ENCODE measurements at places on chromosomes 13 and 19.

GRCh38 chr13:102678339-102679107 lies 16.3 kb downstream of the METTL21C start:
- no peak for DNase-seq

DNA sequence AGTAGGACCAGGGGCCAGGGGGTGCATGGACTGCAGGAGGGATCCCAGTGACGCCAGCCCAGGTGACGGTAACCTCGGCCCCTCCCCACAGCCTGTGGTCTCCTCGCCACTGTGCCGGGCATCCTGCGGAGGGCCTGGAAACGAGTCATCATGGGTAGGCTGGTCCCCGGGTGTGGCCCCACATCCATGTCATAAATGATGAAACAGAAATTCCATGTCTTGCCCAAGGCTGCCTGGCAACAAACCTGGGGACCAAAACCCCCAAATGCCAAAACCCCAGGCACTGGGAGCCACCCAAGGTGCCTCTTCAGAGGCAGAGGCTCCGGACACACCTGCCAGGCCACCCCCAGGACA lies 20.9 kb downstream of the MAP2K2 start:
- DNase-seq, result no peak

- no peak for DNase-seq
Measured at GRCh38 chr13:74102691-74103090, 31.5 kb downstream of the KLF12 start.

- DNase-seq, result peak; percentile 4
Measured at GRCh38 chr13:111429064-111429558, 108.7 kb downstream of the TEX29 start.

DNA sequence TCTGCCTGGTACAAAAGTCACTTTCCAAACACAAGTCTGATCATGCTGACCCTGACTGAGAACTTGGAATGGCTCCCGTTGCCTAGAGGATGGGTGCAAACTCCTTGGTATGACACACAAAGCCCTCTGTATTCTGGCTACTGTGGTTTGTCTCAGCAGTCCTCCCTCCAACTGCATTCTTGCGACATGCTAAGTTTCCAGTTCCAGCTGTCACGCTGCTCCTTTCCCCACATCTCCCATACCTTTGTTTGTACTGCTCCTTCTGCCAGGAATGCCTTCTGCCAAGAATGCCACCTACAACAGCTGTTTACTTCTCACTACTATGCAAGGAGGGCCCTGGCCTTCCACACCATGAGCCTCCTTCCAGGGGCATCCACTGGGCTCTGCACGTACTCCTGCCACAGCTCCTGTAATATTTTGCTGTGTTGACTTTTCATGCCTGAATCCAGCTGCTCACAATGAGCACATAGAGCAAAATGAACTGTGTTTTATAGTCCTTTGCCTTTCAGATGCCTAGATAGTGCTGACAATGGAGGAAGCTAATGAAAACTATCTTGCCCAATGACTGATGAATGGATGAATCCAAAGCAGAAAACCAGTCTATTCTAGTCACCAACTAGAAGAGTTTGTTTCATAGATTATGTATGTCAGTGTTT lies 543.7 kb downstream of the EFNB2 start:
- DNase-seq, result peak; percentile 63

DNA sequence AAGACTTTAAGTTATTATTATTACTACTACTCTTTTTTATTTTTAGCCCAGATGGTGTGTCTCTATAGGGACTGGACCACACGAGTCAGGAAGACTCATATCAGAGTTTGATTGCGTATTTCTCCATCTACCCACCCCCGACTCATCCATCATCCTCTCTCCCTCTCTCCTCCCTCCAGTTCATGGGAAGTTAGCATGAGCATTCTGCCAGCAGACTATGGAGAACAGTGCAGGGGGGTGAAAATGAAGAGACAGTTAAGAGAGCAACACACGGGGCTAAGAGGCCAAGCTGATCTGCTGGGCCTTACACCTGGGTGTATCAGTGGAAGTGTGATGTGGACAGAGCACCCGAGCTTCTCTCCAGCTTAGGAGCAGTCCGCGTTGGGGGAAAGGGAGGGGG lies 95.0 kb downstream of the UQCRFS1 start:
- DNase-seq, result no peak

- no peak for DNase-seq
Measured at GRCh38 chr19:1151917-1152587, 22.0 kb downstream of the SBNO2 start.

DNA sequence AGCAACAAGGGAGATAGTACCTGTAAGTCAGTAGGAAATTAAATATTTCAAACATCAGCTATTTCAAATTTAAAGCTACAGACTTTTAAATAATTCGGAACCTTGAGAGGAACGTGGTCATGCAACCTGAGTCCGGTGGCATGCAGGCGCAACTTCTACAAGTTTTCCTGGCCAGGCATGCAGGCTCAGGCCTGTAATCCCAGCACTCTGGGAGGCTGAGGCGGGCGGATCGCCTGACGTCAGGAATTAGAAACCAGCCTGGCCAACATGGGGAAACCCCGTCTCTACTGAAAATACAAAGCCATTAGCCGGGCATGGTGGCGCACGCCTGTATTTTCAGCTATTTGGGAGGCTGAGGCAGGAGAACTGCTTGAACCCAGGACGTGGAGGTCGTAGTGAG lies 2.2 kb upstream of the ZNF701 start:
- DNase-seq, result no peak

DNA sequence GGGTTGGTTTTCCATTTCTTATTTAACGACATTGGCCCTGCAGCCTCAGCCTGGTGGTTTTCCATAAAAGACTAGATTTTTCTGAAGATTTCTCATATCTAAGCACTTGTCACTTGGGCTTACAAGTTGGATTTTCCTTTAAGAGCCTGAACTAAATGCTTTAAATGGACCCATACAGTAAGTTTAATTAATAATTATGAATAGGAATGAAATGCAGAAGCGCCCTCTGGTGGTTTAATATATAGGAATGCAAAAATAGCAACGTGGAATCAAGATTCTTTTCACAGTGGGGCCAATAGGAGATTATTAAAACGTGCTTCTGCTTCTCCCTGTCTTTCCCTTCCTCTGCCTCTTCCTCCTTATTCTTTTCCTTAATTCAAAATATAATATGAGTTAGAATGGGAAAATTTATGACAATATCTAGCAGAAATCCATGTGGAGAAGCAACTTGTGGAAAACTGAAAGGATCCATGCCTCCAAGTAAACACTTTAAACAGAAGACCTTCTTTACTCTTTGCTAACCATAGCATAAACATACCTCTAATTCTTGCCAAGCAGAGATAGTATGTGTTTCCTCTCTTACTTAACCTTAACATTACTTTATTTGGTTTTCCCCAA lies 324.0 kb downstream of the GPC5 start:
- DNase-seq, result peak; percentile 31

DNA sequence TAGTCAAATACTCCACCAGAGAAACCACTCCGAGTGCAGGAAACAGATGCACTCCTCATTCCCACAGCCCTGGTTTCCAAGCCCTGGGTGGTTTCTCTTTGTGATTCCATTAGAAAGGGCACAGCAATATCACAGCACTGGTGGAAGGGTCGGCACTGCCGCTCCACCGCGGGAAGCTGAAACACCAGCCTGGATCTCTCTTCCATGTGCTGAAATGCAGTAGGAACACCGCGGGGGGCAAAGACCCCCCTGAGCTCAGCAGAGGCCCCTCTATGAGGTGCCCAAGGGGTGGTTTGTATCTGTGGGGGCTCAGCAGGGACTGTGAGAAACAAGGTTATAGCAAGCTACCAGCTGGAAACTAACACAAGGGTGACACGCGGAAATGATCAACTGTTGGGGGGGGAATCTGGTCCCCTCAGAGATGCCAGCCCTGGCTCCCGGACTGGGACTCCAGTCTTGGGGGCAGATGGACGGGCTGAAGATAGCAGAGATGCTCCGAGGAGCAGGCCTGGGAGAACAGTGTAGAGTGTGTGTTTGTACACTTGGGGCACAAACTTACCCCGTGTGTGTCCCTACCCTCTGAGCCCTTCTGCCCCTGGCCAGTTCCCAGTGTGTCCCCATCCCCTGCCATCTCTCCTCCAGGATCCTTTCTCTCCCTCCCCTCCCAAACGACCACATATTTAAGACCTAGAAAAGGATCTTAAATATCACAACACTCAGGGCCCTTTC lies 1.8 kb downstream of the ZFR2 start:
- DNase-seq, result no peak

- DNase-seq, result no peak
Measured at GRCh38 chr13:38073931-38074330, 204.4 kb upstream of the TRPC4 start.

- peak; percentile 45 for DNase-seq
Measured at GRCh38 chr13:28705461-28706083, 13.2 kb downstream of the SLC46A3 start.

- DNase-seq, result peak; percentile 46
Measured at GRCh38 chr13:44471686-44472085, 98.1 kb downstream of the SERP2 start.

DNA sequence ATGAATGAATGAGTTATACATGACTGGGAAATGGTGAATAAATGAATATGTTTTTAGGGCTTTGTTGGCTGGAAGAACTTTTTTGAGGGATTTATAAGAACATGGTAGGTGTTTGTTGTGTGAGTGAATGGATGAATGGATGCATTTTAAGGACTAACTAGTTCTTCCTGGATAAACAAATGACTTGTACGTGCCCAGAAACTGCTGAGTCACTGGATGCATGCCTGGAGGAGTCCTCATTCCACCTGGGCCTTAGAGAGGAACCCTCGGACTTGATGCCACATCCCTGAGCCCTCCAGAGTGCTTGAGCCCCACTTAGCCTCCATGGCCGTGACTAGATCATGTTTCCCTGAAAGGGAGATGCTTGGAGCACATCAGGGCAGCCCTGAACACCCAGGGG lies 153.4 kb downstream of the DPF1 start:
- DNase-seq, result peak; percentile 45

DNA sequence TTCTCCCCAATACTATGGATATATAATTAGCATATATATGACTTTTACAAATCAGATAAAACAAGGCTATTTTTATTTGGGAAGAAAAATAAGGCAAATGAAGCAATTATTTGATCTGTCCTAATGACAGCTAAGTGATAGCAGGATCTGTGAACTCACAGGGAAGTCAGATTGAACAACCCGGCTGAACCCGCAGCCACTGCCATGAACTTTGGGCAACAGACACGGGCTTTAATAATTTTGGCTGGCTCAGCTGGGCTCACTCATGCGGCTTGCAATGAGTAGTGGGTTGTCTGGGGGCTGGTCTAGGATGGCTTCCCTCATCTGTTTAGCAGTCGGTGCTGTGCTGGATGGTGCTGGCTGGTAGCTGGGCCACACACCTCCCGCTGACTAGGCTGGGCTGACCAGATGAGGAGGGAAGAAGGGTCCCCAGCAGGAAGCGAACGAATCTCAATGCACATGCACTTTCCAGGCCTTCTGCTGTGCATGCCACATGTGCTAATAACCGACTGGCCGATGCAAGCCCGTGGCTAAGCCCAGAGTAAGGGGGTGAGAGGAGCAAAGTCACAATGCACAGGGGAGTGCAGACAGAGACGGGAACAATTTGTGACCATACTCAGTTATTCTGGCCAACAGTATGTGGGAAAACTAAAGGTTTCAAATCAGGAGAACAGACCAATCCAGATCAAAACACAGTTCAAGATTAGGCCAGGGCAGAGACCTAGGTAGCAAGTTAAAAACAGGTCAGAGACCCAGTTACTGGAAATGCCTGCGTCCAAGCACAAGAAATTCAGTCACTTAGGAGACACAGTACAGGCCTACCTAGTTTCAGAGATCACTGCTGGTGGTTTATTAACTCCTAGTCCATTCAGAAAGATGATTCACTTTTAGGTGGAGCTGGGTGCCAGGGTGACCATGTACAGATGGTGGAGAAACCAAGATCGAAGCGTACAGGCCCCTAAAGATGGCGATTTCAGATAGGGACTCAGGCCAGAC lies 22.3 kb downstream of the CRYL1 start:
- no peak for DNase-seq

GRCh38 chr19:16946951-16947940 lies 58.4 kb downstream of the F2RL3 start:
- no peak for DNase-seq

GRCh38 chr13:98504371-98504963 lies 72.4 kb downstream of the STK24 start:
- DNase-seq, result no peak

GRCh38 chr19:21607449-21607848 lies 102.0 kb downstream of the ZNF429 start:
- no peak for DNase-seq

- no peak for DNase-seq
Measured at GRCh38 chr13:74073274-74073673, 60.9 kb downstream of the KLF12 start.

DNA sequence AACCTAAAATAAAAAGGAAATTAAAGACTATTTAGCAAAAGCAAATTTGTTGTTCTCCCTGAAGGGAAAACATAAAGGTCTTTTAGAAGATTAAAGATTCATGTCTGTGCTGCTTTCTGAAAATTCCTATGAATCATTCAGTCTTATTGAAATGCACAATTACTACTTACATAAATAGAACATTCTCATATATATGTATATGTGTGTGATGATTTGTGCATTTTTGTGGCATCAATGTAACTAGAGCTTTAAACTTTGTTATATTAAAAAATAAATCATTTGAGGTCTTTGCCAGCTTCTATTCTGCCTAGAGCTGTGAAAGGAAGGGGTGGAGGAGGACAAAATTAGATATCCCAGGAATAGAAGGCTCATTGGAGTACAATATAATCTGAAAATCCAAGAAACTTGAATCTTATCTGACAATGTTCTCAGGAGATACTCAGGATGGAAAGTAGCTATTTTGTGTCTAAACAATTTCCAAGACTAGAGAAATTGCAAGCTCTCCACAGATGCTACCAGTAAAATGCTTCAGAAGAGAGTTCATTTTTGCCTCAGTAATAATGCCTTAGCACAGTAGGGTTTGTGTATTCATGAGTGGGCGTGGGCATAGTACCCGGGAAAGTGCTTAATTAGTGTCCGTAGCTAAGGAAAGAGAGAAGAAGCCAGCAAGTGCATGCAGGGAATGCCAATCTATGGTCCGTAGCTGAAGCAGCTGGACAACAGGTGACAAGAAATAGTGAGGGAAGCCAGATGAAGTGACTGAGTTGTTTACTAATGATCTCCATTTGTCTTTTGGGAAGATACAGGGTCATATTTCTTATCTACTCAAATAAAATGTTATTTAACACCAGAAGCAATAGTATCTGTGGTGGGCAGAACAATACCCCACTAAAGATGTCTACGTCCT lies 395.5 kb upstream of the NBEA start:
- DNase-seq, result no peak

DNA sequence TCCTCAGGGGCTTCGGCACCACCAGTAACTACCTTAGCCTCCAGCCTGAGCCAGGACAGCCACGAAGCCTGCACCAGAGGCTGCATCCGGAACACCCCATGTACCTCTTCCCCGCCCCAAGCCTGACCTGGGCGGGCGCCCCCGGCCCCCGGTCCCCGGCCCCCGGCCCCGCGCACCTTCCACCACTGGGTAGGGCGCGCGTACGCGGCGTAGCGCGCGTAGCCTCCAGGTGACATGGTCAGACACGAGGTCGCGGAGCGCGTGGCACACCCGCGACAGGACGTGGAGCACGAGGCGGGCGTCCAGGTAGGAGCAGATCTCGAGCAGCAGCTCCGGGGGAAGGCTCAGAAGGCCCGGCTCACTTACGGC lies 450 bp downstream of the FBXW9 start:
- no peak for DNase-seq

Data from fibroblast of skin of abdomen (primary cell).